Effector memory CD8-positive, alpha-beta T cell (primary cell): ENCODE measurements at places on chromosomes 11 and 22.

DNA sequence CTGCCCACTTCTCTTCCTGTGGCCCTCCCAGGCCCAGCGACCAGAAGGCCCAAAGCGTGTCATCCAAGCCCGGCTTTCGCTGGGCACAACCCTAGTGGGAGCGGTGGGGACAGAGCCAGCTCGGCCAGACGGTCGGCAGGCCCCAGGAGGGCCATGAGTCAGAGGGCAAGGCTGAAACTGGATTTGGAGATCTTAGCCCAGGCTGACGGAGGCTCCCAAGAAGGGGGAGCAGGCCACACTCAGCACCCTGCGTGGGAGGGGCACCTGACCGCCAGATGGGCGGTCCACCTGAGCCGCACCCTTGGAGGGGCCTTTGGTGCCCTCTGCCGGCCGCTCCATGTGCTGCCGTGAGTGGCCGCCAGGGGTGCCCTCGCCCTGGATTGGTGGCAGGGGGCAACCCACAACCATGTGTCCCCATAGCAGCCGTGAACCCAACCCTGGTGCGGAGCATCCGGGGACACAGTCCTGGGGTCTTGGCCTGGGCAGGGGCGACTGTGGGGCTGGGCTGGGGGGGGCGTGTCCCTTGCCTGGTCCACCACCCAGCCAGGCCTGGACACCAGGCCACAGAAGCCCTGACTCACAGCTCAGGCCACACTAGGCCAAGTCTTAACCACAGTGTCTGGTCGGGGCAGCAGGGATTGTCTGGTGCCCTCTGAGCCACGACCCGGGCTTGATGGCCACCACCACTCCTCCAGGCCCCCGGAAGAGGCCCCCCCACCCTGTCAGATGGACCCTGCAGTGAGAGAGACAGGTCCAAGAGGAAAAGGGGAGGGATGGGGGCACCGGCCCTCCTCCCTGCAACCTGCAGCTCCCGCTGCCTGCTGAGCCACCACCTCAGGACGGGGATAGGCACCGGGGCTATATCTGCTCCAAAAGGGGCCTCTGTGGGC lies 19.2 kb upstream of the TALDO1 start:
- peaks cover 5% of the 10 kb centered on the region for H3K27me3 ChIP-seq
- peak; percentile 78 for DNase-seq
- H3K27ac ChIP-seq, result no peak overlapping the region
- peaks cover 7% of the 10 kb centered on the region for H3K4me1 ChIP-seq
- peaks cover 3% of the 10 kb centered on the region for H3K36me3 ChIP-seq

- no peak for DNase-seq
- no peaks in the 10 kb centered on the region for H3K36me3 ChIP-seq
- H3K4me1 ChIP-seq, result no peaks in the 10 kb centered on the region
- no peak overlapping the region for H3K27ac ChIP-seq
These were observed 2.3 kb upstream of the ANO1 start for GRCh38 chr11:70075836-70076235.

DNA sequence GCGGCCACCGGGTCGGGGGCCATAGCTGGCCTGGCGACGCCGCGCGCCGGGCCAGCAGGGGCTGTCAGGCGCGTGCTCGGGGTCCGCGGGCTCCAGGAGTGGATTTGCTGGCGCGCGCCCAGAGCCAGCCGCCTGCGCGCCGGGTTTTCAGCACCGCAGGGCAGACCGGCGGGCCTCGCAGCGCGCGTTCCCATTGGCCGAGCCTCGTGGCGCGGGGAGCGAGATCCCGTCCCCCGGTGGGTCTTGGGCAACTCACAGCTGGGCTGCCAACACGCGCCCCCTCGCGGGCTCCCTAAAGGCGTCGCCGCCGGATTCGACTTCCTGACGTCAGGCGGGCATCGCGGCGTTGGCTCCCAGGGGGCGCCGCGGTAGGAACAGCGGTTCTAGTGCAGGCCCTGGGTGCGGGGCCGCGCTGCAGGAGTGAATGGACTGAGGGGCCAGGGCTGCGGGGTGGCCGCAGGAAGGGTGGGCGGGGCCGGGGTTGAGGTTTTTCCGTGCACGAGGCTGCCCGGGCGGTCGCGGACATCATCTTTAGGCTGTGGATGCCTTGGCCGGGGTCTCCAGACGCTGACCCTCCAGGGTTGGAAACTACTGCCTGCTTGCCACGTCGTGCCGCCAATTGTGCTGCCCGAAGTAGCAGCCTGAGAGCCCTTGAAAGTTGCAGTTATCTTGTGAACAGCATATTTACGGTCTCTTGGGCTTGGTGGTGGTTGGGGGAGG lies at the start of gene FADS1:
Gene FADS1, minus strand, starts transcription at position 268 of the 720 bp plus-strand sequence. Its CDS starts 74 bp downstream, at position 194.
- H3K4me3 ChIP-seq, result peak within 1 kb of the TSS; percentile 95
- H3K27me3 ChIP-seq, result no peaks in the 10 kb centered on the region
- peak within 1 kb of the TSS; percentile 93 for H3K27ac ChIP-seq
- peaks cover 16% of the 10 kb centered on the region for H3K4me1 ChIP-seq
- DNase-seq, result peak; percentile 54
- H3K36me3 ChIP-seq, result peaks cover 8% of the 10 kb centered on the region

DNA sequence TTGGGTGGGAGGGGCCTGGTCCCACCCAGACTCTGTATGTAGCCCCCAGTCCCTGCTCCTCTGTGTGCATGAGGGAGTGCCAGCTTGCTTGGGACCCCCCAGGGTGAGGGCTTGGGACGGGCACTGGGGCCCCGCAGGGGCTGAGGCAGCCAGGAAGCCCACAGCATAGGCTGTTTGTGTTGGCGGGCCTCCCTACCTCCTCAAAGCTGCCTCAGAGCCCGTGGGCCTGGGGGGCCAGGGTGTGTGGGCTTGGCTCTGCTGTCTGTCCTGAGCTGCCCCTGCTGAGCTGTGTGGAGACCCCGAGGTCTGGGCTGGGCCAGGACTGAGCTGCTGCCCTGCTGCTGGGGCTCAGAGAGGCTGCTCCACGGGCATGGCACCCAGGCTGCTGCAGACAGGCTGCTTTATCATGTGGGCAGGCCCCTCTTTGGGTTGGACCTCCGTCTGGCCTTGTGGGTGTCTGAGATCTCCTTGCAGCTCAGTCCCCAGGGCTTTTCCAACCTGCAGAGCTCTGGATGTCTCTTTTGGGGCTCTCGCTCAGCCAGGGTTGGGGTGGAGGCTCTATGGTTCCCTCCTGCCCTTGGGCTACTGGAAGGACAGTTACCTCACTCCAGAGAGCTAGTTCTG lies 3.3 kb downstream of the TSPAN4 start:
- H3K4me3 ChIP-seq, result no peak overlapping the region
- DNase-seq, result no peak
- no peak overlapping the region for H3K27ac ChIP-seq
- peaks cover 9% of the 10 kb centered on the region for H3K36me3 ChIP-seq

DNA sequence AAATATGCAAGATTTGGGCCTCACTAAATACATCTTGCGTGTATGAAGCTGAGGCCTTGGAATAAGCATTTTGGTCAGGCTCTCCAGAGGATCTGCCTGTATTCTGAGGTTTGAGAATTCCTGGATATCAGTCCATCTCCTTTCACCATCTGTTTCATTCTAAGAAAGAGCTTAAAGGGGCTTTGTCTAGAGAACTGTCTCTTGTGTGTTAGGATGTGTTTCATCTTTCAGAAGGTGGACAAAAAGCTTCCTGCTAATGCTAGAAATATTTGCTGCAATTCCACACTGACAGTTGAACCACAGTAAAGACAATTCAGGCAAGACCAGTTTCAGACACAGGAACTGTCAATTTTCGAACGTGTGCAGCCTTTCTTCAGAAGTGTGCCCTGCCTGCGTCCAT lies 185.4 kb downstream of the DBX1 start:
- no peaks in the 10 kb centered on the region for H3K36me3 ChIP-seq
- no peaks in the 10 kb centered on the region for H3K27me3 ChIP-seq
- no peak for DNase-seq
- no peak overlapping the region for H3K27ac ChIP-seq
- no peak overlapping the region for H3K4me3 ChIP-seq

- H3K4me1 ChIP-seq, result no peaks in the 10 kb centered on the region
- no peaks in the 10 kb centered on the region for H3K36me3 ChIP-seq
- no peaks in the 10 kb centered on the region for H3K27me3 ChIP-seq
- H3K27ac ChIP-seq, result no peak overlapping the region
- no peak for DNase-seq
These were observed 3911.2 kb upstream of the OR11H1 start for GRCh38 chr22:11616811-11617210.
